ENCODE measurements at places on chromosomes 1 and 21.

DNA sequence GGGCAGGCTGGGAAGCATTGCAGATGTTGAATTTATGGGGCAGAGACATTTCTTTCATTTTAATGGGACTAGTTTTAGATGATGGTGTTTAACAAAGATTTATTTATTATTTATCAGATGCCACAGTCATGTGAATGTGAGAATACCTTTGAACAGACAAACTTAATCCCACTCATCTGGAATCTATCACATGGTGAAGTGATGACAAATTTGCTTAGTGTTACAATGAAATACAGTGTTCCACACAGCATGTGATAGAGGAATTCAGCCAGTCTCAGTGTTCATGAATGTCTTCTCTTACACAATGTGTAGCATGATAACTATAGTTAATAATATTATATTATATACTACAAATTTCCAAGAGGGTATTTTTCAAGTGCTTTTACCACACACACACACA, 1361.7 kb upstream of the B3GALT2 start:
- no peak for DNase-seq

GRCh38 chr1:246104927-246105326, 402.2 kb downstream of the SMYD3 start:
- DNase-seq = no peak

- DNase-seq = no peak
These were observed 80.5 kb upstream of the RALGPS2 start for GRCh38 chr1:178644308-178645120.

GRCh38 chr1:57206038-57206437, 217.8 kb downstream of the DAB1 start:
- DNase-seq = no peak

GRCh38 chr1:55623311-55623710, 408.1 kb upstream of the USP24 start:
- DNase-seq = no peak

- no peak for DNase-seq
These were observed 1.7 kb downstream of the TFF3 start for GRCh38 chr21:42313501-42313969.

DNA sequence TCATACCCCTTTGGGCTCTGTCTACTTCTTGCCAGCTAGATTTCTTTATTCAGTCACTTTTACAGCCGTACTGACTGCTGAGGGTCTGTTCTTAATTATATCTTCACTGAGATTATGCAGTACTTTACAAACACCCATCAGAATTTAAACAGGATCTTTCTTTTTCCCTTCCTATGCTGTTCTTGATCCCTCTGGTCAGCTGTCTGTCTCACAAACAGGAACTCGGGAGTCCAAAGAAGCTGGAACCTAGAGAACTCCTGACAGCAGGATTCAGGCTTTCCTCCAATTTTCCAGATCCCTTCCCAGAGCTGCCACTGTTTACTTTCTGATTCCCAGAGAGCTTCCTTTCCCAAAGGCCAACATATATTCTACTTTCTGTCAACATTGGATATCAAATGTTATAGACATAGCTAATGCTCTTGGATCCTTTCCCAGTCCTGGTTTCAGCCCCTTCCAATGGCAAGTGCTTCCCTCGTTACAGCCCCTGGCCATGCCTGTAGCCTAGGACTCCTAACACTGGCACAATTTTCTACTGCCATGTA, 59.5 kb downstream of the ATP2B4 start:
- DNase-seq = no peak

Measured in stimulated activated CD4-positive, alpha-beta T cell treated with anti-CD3 and anti-CD28 coated beads, Interleukin-1b, Interleukin-23, amount 100 ng/mL, for 4 hours (primary cell).